ENCODE measurements at places on chromosomes 2 and 18.

DNA sequence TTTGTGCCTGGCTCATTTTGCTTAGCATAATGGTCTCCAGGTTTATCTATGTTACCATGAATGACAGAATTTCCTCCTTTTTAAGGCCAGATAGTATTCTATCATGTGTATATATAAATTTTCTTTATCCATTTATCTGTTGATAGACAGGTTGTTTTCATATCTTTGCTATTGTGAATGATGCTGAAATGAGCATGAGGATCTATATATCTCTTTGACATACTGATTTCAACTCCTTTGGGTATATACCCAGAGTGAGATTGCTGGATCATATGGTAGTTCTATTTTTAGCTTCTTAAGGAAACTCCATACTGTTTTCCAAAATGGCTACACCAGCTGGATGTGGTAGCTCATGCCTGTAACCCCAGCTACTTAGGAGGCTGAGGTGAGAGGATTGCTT lies 86.4 kb upstream of the LTBP1 start:
- no peak for DNase-seq

GRCh38 chr18:62438018-62438329 lies 84.9 kb upstream of the ZCCHC2 start:
- no peak for DNase-seq

- DNase-seq: no peak
These were observed 79.8 kb downstream of the CCDC150 start for GRCh38 chr2:196719110-196719872.

GRCh38 chr2:178188466-178188865 lies 5.8 kb upstream of the OSBPL6 start:
- no peak for DNase-seq

DNA sequence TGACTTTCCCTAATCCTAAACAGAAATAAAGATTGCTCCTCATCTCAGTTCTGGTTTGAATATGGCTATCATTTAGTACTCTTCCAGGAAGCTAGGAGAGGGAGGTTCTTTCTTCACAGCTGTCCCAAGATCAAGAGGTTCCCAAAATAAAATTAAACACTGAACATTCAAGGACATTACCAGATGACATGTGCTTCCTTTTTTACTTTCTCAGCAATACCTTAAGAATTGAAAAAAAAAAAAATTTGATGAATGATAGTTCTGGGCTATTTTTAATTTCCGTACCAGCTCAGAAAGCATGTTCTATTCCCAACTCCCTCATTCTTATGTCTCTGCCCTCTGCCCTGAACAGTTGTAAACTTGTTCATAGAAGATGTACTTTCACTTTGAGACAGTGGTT lies 61.7 kb upstream of the MYL1 start:
- no peak for DNase-seq

DNA sequence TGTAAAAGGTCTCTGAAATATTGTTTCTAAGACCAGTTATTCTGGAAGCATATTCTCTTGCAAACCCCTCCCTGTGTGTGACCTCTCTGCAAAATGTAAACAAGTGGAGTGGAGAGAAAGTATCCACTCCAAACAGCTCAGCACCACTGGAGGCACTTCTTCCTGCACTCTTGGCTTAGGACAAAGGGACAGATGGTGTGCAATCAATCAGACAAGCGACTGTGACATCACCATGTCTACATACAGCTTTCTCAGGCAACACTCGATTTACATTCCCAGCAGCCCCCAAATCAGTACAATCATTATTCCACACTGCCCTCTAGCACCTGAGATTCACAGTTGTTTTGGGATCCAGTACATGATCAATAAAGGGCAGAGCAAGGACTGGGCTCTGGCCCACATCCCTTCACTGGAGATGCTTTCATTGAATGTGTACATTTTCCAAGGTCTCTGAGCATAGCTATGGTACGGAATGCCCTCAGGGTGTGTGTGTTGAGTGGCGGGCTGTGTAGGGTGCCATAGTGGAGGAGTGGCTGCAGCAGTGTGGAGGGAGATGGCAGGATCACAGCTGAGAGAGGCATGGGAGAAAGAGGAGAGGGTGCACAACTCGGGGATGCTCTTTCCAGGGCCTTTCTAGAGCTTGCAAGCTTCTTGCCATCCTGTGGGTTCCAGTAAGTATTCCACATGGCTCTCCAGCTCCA lies 311.8 kb upstream of the ST6GAL2 start:
- no peak for DNase-seq

DNA sequence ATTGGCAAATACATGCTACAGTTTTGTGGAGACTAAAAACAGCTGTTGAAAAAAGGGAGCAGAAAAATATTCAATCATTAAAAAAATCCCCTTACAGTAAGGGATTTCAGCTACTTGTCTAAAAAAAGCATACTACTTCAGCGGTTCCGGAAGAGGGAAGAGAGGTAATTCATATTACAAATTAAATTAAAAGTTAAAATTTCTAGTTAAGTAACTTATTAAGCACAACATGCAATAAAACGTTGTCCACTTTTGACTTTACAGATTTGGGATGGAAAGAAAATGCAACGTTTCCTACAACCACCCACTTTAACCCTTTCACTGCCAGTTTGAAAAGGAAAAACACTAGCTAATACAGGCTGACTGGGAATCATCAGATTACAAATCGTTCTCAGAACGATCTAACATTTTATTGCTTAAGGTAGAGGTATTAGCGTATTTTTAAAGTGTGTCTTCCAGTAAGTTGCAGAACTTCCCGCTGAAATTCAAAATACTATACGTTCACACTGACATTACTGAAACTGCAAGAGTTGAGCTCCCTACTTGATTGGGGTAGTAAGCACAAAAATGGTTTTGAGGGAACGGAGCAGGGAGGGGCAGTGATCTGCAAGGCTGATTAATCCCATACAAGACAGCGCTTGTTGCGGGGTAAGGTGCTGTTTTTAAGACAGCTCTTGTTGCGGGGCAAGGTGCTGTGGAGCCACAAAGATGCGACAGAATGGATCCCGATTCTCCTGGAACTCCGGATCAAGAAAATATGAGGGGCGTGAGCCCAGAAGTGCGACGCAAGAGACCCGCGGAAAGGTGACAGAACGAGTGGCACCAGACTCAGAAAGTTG lies 743 bp downstream of the HADHA start:
- DNase-seq: no peak

GRCh38 chr18:28032177-28032576 lies 144.8 kb downstream of the CDH2 start:
- DNase-seq: no peak

GRCh38 chr2:70044290-70045040 lies 42.8 kb upstream of the PCBP1 start:
- DNase-seq: no peak

- no peak for DNase-seq
These were observed 39.6 kb downstream of the RTTN start for GRCh38 chr18:70165936-70166335.

- DNase-seq: no peak
These were observed 163.4 kb downstream of the ARL4C start for GRCh38 chr2:234333168-234334130.

DNA sequence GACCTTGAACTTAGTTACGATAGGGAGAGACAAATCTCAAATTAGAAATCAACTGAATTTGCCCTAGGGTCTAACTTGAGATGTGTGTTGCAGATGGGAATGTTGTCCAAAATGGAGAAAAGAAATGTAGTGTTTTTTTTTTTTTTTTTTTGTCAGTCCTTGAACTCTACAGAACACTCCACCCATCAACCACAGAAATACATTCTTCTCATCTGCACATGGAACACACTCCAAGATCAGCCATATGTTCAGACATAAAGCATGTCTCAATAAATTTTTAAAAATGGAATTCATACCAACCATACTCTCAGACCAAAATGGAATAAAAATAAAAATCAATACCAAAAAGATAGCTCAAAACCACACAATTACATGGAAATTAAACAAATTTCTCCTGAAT lies 526.5 kb downstream of the FBXO15 start:
- no peak for DNase-seq

DNA sequence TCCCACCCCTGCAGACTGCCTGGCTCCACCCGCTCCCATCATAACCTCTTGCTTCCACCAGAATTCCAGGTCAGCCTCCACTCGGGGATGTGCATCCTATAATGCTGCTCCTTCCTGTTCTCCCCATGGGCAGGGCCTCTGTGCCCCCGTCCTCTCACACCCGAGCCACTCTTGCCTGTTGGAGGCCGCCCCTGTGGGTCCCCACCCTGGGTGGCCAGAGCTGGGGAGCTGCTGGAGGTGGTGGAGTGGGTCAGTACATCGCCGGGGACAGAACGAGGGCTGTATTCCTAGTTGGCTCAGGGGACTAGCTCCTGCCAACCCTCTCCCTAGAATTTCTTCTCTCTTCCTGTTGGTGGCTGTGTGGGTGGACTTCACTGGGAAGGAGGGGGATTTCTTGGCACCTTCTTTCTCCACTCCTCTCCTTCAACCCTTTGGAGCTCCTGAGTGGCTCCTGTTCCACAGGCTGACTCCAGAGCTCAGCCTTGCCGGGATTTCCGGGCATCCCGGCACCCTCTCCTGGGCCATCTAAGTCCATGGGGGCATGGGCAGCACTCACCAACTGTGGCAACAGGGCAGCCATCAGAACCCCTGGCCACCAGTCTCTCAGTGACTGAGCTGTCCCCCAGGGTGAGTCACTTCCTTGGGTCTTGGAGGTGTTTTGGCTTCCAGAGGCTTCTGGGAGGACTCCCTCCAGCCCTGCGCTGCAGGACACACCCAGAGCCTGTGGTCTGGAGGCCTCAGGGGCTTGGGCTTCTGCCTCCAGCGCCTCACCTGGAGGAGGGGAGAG lies 88.2 kb upstream of the MCFD2 start:
- DNase-seq: no peak

- no peak for DNase-seq
These were observed 167.8 kb downstream of the CELF4 start for GRCh38 chr18:37397814-37398213.

Measured in stimulated activated CD4-positive, alpha-beta T cell treated with anti-CD3 and anti-CD28 coated beads, Interleukin-1b, Interleukin-23, amount 100 ng/mL, for 1 hour (primary cell).